ENCODE measurements at places on chromosomes 11 and 22. TPM values are rescaled to one million over a fixed set of nuclear protein-coding genes. Genes with fewer than 3 reads are reported as not detected.

The MUC6 gene
- polyA plus RNA-seq = not detected

The C22orf42 gene
- 0.09 TPM for polyA plus RNA-seq

The SLCO2B1 gene
- 141 TPM for polyA plus RNA-seq

The OR52N5 gene
- polyA plus RNA-seq = not detected

The OR5P2 gene
- polyA plus RNA-seq = not detected

The BBOX1 gene
- polyA plus RNA-seq = not detected

The SELENOO gene
- polyA plus RNA-seq = 23.6 TPM

The OR52B6 gene
- not detected for polyA plus RNA-seq

The TMEM225 gene
- not detected for polyA plus RNA-seq

The GPHA2 gene
- not detected for polyA plus RNA-seq

The SLC22A6 gene
- not detected for polyA plus RNA-seq

The DDIAS gene
- not detected for polyA plus RNA-seq

The KBTBD3 gene
- polyA plus RNA-seq = 2.9 TPM

The RAPSN gene
- polyA plus RNA-seq = 0.52 TPM

The SHISA8 gene
- not detected for polyA plus RNA-seq

The THOC5 gene
- 27.3 TPM for polyA plus RNA-seq

The KRTAP5-5 gene
- not detected for polyA plus RNA-seq

Measured in small intestine (tissue), 16 donors.